OCI-LY7 (cell line): ENCODE measurements at places on chromosomes 11 and 22.

DNA sequence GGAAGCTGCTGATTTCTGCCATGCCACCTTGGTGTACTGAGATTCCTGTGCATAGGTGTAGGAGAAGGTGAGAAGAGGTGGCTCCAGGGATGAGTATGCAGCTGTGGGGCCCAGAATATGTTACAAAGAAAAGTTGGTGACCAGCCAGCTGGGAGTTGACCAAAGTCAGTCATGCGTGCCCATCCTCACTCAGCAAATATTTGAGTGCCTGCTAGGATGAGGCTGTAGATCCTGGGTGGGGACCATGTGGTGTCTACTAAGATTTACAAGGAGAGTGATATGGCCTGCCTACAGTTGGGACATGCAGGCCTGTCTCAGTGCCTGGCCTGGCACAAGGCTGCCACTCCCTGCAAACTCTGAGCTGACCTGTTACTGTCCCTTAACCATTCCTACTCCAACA, 19.4 kb downstream of the RNF185 start:
- DNase-seq = no peak

- DNase-seq = no peak
Observed at GRCh38 chr11:113263458-113264259, 50.7 kb upstream of the TTC12 start.

GRCh38 chr11:83115551-83115950, 41.4 kb upstream of the PCF11 start:
- DNase-seq = no peak

DNA sequence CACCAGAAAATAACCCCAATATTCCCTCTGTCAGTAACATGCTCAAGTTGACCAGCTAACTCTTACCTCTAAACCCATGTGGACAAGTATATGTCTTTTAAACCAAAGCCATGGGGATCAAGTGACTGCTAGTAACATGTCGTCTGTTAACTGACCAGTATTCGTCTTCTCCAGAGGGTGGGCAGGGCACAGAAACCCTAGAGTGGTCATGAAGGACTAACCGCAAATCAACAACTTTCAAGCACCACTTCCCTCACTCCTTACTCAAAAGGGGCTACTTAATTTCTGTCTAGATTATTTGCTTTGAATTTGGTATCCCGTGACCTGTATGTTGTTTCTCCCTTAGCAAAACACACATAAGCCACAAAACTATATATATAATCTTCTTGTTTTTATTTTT, 293.2 kb downstream of the SWAP70 start:
- no peak for DNase-seq

GRCh38 chr11:76361374-76361773, 19.6 kb downstream of the THAP12 start:
- no peak for DNase-seq

- no peak for DNase-seq
Observed at GRCh38 chr22:28425211-28425610, 254.4 kb downstream of the TTC28 start.

- DNase-seq = no peak
Observed at GRCh38 chr11:68929135-68929534, 25.4 kb downstream of the IGHMBP2 start.

DNA sequence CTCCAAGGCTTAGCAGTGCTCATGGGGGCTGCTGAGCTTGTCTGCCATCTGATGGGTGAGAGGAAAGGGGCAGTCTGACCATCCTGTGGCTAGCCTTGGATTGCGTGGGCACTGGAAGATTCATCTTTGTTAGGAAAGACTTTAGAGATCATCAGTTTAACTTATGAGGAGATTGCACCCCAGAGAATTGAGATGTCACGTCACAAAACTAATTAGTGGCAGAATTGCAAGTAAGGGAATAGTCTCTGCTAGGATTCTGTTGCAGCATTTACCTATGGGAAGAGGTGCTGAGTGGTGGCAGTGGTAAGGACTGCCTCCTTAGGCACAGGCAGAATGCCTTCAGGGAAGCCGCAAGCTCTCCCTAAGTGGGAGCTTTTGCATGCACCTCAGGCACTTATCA, 42.8 kb upstream of the HSPA8 start:
- no peak for DNase-seq

DNA sequence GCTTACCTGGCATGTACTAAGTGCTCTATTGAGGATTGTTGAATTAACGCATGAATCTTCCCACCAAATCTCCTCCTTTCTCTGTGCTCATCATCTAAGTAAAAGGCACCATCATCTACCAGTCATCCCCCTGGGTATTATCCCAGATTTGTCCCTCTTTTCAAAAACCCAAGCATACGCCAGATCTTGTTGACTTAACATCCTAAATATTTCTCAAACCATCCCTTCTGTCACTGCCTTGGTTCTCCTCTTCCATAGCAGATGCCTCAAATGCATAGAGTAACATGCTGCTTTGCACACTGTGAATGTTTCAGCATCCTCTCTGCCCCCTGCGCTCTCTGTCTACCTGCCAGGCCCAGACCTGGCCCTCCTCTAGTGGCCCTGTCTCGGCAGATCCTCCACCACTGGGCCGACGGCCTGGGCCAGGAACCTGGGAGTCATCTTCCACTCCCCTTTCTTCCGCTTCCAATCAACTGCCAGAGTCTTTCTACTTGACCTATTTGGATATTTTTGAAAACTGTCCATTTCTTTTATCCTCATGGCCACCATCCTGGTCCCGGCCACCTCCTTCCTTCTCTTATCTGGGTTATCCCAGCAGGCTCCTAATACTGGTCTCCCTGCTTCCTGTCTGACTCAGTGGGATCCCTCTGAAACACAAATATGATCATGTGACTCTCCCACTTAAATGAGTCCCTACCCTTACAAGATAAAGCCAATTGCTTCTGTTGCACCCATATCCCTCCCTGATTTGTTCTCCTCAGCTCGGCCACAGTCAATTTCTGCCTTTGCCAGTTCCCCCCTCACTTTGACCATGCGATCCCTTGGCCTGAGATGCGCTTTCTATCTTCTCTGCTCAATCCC, 3.4 kb upstream of the TAB1 start:
- no peak for DNase-seq

- DNase-seq = no peak
Observed at GRCh38 chr11:26943636-26944035, 50.3 kb upstream of the FIBIN start.

GRCh38 chr11:120899720-120900119, 124.2 kb upstream of the TBCEL start:
- DNase-seq = no peak

GRCh38 chr11:118984825-118985224, 13.1 kb upstream of the CENATAC start:
- DNase-seq = no peak

DNA sequence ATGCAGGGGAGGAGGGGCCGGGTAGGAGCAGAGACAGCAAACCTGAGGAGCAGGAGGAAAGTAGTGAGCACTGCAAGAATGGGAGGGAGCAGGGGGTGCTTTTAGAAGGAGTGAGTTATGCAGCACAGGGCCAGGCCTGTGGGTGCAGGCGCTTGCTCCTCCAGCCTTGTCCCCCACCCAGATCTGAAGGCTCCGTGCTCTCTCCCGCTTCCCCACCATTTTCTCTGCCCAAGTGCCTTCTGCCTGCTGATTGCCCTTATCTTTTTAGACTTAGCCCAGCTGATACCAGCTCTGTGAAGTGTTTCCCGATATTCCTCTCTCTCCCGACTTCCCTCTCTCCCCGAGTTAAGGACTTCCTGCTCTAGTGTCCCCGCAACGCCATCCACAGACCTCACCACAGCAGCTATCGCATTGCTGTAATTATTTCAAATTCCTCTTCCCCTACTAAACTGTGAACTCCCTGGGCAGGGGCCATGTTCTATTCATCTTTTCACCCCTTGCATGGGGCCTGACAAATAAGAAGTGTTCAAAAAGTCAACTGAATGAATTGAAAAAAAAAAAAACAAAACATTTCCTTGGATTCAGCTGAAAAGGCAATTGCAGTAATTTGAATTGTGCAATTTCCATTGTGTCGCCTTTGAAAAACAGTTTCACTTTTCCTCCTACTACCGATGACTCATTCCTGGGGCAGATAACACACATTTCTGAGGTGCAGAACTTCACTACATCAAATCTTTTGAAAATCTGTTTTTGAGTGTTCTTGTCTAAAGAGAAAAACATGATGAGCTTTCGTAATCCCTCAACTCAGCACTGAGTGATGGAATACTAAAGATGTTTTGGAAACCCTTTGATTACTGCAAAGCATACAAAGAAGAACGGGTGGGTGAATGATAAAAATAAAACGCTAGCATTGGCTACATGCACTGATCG, 69.7 kb upstream of the BMAL1 start:
- no peak for DNase-seq

- DNase-seq = no peak
Observed at GRCh38 chr11:133833898-133834681, 11.2 kb downstream of the SPATA19 start.

- DNase-seq = no peak
Observed at GRCh38 chr11:96101146-96101545, 177.2 kb upstream of the MTMR2 start.

DNA sequence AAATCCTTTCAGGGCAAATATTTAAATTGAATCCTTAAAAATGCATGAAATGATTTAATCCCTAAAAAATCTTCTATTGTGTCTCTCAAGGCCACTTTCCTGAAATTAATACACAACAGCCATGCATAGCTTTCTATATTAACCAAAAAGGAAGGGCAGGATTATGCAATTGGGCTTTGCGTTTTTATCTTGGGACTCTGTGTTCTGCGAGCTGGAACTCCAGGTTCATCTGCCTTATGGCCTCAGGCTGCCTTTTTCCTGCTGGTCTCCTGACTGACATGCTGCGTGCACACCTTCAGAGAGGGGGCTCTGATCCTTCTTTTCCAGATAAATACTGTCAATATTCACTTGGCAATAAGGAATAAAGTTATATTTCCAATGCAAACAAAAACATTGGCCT, 141.7 kb upstream of the GRIA4 start:
- no peak for DNase-seq

GRCh38 chr11:43830928-43831440, 49.6 kb upstream of the ALKBH3 start:
- DNase-seq = no peak

- no peak for DNase-seq
Observed at GRCh38 chr22:32123657-32124056, 35.4 kb downstream of the C22orf42 start.

- DNase-seq = no peak
Observed at GRCh38 chr11:41926339-41926738, 466.9 kb upstream of the LRRC4C start.

DNA sequence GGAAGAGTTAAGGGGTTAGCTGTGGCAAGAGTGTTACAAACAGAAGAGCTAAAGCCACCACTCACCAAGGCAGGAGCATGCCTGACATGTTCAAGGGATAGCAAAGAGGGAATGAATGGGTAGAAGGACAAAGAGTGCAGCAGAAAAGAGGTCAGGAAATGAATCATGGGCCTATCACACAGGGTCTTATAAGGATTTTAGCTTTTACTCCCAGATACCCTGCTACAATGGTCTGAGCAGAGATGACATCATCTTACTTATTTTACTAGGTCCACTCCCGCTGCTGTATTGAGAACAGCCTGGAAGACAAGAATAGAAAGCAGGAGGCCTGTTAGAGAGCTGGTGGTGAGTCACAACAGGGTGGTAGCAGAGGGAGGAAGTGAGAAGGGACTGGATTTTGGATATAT, 9.8 kb downstream of the TRAF6 start:
- DNase-seq = no peak

DNA sequence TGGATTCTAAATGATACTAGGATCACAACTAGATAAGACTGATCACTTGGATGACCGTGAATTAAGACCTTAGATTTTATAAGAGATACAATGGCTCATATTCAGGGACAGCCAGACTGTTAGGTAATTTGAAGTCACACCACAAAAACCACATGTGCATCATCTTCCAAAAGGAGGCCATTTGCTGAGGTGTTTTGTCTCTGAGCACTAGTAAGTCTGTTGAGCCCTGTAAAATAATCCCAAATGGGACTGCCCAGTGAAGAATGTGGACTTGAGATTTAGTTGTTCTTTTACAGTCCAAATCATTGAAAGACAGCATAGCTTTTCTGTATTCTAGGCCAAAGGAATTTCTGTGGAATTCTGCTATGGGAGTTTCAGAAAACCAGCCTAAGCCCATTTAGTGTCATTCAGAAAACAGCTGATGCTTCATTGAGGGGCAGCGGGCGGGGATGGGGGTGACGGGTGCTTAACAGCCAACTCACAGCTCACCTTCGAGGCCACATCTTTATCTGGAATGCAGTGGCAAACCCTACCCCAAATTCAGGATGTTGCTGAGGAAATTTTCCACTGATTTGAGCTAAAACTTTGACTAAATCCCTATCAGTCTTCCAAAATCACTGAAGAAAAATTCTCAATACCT, 80.1 kb upstream of the BIRC3 start:
- no peak for DNase-seq

GRCh38 chr22:28019881-28020861, 101.1 kb upstream of the PITPNB start:
- peak; percentile 71 for DNase-seq

DNA sequence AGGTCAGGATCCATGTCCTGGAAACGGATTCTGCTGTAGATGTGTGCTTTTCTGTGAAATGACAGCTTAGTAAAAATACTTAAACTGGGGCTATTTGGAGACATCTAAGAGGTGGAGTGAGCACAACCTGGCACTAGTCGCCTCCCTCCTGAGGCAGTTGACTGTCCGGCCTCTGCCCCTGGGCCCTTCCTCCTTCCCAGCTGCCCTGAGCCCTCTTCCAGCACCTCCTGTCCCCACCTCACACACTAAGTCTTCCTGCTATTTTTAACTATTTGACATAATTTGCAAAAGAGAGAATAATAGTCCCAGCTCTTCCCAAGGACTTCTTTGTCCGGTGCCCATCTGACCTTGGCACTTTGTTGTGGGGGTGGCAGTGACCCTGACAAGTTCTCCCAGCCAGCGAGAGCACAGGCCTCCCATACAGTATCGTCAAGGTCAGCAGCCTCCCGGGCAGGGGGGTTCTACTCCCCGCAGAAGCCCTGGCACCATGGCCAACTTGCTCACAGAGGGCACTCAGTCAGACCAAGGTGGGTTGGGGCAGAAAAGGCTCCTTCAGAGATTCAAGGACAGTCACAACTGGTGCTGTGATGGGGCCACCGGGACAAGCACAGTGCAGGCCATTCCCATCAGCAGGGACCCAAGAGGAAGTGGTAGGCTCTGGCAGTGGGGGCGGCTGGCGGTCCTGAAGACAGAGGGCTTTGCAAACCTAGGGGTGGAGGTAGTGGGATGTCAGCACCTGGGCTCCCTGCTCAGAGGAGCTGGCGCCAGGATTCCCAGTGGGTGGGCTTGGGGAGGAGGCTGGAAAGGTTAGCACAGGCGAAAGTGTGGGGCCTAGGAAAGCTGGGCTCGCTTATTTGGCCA, 5.5 kb upstream of the NEAT1 start:
- DNase-seq = peak; percentile 63

DNA sequence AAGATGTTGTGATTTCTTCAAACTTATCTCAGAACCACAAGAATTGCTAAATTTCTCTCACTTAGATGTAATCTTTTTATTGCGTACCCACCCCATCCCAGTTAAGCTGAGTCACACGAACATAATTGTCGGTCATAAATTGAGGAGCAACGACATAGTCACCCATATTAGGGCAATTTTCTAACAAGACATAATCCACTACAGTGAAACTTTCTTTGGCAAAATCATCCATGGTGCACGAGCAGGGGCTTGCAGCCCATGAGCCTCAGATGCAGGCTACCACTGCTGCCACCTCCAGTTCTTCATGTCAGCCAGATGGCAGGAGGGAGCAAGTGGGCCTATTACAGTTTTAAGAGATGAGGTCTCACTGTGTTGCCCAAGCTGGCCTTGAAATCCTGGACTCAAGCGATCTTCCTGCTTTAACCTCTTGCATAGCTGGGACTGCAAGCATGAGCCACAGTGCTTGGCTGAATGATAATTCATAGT, 70.3 kb upstream of the GRK2 start:
- DNase-seq = no peak

- no peak for DNase-seq
Observed at GRCh38 chr11:4480577-4481239, 1.7 kb upstream of the OR52K1 start.
